Activated CD8-positive, alpha-beta memory T cell treated with anti-CD3 and anti-CD28 coated beads for 1 hour (primary cell): ENCODE measurements at places on chromosomes 11 and 22.

GRCh38 chr11:126346586-126346940 lies 8.9 kb upstream of the ST3GAL4 start:
- no peak for DNase-seq

DNA sequence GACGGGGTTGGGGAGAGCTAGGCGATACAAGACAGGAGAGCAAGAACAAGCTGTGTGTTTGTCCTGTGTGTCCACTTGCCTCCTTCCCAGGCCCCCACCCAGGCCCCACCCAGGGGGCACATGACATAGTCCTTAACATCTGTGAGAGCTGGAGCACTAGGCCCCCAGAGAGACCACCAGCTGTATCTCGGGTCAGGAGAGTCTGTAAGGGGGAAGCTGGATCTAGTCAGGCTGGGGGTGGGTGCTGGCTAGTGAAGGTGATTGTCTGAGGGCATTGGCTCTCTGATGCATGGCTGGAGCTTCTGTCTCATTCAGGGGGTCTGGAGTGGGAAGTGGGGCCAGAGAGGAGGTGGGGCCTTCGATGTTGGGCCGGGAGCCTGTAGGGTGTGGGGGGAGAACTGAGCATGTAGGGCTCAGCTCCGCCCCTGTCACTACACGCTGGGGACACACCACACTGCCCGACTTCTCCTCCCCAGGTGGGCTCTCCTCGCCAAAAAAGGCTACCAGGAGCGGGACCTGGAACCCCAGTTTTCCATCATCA lies 571 bp downstream of the P2RX6 start:
- no peak for DNase-seq

DNA sequence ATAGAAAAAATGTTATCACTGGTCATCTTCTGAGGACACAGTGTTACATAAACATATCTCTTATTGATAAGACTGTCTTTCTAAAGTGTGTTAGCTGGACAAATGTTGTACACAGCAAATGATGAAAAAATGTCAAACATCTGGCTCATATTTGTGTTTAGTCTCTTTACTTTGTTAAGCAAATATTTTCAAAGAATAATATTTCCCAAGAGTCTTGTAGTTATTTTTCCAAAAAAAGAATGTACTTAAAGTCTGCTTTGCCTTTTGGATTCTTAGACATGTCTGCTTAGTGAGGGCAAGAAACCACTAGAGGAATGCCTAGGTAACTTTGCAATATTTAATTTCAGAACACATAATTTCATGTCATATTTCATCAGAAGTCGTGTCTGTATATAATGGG lies 23.9 kb upstream of the CCDC179 start:
- no peak for DNase-seq

- no peak for DNase-seq
Measured at GRCh38 chr11:114924042-114924441, 245.7 kb downstream of the NXPE2 start.

DNA sequence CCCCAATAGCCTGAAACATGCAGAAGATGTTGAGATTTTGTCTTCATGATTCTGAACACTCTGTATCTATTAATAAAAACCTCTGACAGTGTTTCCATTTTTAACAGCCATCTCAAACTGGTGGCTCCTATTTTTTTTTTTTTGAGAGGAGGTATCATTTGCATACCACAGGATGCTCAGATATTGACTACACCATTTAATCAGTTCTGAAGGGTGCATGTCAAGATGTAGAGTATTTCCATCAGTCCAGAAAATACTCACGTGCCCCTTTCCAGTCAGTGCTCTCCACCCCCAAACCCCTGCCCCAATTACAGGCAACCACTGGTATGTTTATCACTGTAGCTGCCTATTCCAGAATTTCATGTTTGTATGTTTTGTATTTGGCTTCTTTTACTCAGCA lies 85.3 kb upstream of the SORL1-AS1 start:
- no peak for DNase-seq

- no peak for DNase-seq
Measured at GRCh38 chr11:95156916-95157541, 67.4 kb downstream of the ENDOD1 start.

GRCh38 chr11:66124564-66124963 lies 54.5 kb downstream of the PACS1 start:
- no peak for DNase-seq

- no peak for DNase-seq
Measured at GRCh38 chr22:41681616-41682015, 7.1 kb downstream of the SNU13 start.

GRCh38 chr11:128323381-128323780 lies 264.0 kb downstream of the ETS1 start:
- DNase-seq = no peak

DNA sequence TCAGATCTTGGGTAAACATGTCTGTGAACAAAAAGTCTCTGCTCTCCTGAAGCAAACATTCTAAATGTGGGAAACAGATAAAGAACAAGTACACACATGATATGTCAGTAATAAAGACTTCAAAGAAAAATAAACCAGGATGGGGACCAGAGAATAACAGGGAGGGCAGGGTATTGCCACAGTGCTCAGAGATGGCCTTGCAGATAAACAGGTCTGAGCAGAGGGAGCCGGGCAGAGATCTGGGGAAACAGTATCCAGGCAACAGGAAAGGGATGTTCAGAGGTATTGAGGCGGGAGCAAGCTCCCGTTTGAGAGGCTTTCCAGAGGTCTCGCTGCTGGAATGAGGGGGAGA lies 2.9 kb downstream of the CCDC86 start:
- no peak for DNase-seq

- no peak for DNase-seq
Measured at GRCh38 chr22:50102946-50103345, 13.1 kb downstream of the MOV10L1 start.

DNA sequence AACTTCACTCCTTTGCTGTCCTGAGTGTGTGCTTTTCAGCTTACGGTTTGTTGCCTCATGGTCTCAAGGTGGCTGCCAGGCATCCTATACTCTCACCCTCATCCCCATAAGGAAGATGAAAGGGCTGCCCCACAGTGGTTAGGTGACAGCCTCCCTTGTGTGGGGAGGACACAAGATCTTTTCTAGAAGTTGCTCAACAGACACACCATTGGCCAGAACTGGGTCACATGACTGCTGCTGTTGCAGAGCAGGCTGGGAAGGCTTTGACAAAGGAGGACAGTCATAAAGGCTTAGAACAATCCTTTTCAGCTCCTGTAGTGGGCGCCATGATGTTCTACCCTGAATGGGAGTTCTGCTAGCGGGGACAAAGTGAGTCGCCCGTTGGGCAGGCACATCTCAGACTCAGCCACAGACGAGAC lies 69.7 kb upstream of the RASD2 start:
- DNase-seq = no peak

- no peak for DNase-seq
Measured at GRCh38 chr11:45809456-45810395, 4.8 kb downstream of the SLC35C1 start.

DNA sequence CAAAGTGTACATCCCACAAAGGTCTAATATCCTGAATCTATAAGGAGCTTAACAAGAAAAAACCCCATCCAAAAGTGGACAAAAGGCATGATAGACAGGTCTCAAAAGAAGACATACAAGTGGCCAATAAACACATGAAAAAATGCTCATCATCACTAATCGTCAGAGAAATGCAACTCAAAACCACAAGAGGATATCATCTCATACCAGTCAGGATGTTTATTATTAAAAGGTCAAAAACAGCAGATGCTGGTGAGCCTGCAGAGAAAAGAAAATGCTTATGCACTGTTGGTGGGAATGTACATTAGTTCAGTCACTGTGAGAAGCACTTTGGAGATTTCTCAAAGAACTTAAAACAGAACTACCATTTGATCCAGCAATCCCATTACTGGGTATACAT lies 12.7 kb downstream of the LGALS12 start:
- DNase-seq = no peak

- DNase-seq = no peak
Measured at GRCh38 chr11:43685440-43685839, 4.9 kb downstream of the HSD17B12 start.

GRCh38 chr11:31805037-31805628 lies 6.0 kb downstream of the PAX6 start:
- no peak for DNase-seq

- DNase-seq = no peak
Measured at GRCh38 chr11:7016011-7016410, 4.1 kb downstream of the ZNF214 start.

- DNase-seq = no peak
Measured at GRCh38 chr11:60762851-60763691, 6.4 kb downstream of the MS4A15 start.

- DNase-seq = no peak
Measured at GRCh38 chr11:1876361-1877063, 15.2 kb downstream of the PRR33 start.

- DNase-seq = no peak
Measured at GRCh38 chr11:96758957-96759356, 369.1 kb downstream of the JRKL start.

DNA sequence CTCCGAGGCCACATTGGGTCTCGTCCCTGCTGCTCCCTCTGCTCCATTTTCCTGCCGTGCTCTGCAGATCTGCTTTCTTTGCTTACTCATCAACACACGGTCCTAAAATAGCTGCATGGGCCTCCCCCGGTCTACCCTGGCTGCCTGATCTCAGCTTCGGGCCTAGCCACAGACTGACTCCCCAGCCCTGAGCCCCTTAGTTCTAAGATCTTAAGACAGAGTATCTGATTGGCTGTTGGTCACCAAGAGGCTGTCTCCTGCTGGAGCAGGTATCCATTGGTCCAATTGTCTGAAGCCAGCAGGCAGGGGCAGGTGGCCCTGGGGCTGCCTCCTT lies 53.7 kb upstream of the NECTIN1 start:
- no peak for DNase-seq

GRCh38 chr11:94728541-94728940 lies 39.6 kb upstream of the AMOTL1 start:
- DNase-seq = no peak

DNA sequence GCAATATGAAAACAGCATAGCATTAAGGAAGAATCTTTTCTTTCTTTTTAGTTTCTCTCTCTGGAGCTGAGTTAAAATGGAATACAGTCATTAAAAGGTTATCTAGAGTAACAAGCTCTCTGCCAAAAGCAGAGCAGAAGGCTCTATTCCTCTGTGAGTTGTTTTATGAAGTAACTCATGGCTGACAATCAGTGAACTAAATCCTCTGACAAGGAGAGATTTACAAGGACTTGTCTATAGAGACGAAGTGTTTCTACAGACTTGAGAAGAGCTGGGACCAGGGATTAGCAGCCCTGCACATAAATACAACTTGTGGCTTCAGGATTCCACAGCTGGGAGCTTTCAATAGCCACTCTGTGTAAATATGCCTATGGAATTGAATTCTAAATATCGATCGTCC lies 192.5 kb upstream of the RAG2 start:
- DNase-seq = no peak

GRCh38 chr11:71182791-71183677 lies 69.3 kb downstream of the SHANK2 start:
- no peak for DNase-seq

DNA sequence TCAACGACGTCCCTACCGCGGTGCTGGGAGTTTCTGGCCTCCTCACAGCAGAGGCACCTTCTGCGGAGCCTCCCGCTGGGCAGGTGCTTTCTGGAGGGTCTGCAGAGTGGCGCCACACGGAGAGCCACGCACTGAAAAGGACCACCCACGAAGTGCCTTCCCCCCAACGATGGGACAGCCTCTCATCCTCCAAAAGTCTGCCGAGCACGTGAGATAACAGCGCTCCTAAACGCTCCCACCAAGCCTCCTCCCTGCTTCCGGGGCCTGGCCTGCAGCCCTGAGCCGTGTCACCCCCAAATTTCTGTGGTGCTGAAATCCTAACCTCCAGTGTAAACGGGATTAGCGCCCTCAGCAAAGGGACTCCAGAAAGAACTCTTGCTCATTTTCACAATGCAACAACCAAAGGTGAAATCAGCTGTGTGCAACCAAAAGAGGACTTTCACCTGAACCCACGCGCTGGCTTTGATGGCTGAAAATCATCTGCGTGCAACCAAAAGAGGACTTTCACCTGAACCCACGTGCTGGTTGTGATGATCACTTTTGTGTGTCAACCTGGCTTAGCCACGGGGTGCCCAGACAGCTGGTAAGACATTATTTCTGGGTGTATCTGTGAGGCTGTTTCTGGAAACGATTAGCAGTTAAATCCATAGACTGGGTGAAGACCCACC lies 924.6 kb downstream of the BRD1 start:
- no peak for DNase-seq

DNA sequence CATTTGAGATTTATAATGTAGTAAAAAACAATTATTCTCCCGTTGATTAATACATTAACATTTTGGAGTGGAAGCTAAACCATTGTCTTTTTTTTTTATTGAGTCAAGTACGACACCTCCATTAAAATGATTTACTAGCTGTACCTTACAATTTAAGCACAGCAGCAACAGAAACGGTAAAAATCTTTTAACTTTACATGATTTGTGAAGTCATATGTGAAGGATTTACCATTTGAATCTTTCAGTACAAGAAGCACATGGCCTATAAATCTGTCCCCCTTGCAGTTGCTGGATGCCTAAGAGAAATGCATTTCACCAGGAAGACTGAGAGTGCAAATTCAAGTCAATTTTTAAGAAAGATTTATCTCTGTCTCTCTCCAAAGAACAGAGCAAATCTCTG lies 324.6 kb downstream of the CADM1 start:
- DNase-seq = no peak

DNA sequence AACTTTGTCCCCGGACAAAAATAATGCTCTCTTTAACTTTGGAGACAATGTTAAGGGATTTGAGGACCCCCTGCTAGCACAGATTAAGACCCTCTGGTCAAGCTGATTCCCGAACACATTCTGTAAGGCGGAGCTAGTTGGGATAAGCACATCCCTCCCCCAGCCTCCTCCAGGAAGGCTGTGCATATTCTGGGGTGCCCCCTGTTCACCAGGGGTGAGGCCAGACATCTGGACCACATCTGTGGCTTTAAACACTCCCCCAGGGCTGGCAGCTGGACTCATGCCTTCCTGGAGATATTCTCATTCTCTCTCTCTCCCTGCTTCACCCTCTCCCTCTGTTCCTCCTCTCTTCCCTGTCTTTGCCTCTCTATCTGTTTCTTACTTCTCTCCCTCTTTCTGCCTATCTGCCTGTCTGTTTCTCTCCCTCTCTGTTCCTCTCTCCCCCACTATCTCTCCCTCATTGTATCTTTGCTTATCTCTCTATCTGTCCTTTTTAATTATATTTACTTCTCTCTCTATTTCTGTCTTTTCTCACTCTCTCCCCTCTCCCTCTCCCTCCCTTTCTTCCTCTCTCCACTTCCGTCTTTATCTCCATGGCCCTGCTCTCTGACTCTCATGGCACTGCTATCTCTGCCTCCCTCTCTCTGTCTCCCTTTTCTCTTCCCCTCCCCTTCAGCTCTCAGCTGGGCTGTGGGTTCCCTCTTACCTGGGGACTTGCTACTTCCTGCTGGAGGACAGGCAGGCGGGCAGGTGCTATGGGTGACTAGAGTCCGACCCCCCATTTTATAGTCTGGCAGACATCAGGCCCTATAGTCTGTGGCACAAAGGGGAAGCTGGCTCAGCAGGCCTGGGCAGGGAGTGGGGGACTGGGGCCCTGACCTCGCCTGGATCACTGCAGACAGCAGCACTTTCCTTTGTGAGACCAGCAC lies at the start of gene CRYBB1:
TSS of gene CRYBB1 (minus strand) at position 757 of the 929 bp plus-strand sequence. CDS start 1,708 bp downstream, outside the sequence.
- DNase-seq = no peak

- DNase-seq = no peak
Measured at GRCh38 chr11:116865696-116866095, 28.3 kb upstream of the APOA1 start.

- no peak for DNase-seq
Measured at GRCh38 chr11:62770778-62771143, 435 bp upstream of the TAF6L start.

GRCh38 chr11:131454490-131454889 lies 84.1 kb downstream of the NTM start:
- DNase-seq = no peak
